Liver (tissue), 10 donors: ENCODE measurements at places on chromosomes 12 and 14.

DNA sequence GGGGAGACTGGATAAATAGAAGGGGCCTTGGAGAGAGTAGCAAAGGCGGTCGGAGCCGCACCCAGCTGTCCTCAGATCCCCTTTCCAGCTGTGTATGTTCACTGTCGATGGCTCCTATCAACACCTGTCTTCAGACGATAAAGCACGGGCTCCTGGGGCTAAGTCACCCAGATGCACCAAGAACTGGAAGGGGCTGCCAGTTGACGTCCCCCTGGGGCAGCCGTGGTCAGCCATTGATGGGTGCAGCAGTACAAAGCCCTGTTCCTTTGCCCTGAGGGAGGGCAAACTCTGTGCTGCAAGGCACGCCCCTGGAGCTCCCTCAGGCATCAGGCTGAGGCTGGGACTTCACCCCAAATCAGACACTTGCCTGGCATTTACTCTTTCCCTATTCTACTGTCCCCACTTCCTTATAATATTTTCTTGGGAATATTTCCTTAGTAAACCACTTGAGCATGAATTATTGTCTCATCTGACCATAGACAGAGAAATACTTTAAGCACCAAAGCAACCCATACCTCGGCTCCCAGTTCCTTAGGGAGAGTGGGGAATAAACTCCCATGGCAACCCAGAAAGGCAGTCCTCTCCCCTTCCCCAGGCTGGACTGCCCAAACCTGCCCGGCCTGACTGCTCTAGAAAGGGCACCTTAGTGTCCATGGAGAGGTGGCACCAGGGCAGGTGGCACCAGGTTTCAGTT, 59.6 kb upstream of the SCN8A start:
- no peak for DNase-seq

DNA sequence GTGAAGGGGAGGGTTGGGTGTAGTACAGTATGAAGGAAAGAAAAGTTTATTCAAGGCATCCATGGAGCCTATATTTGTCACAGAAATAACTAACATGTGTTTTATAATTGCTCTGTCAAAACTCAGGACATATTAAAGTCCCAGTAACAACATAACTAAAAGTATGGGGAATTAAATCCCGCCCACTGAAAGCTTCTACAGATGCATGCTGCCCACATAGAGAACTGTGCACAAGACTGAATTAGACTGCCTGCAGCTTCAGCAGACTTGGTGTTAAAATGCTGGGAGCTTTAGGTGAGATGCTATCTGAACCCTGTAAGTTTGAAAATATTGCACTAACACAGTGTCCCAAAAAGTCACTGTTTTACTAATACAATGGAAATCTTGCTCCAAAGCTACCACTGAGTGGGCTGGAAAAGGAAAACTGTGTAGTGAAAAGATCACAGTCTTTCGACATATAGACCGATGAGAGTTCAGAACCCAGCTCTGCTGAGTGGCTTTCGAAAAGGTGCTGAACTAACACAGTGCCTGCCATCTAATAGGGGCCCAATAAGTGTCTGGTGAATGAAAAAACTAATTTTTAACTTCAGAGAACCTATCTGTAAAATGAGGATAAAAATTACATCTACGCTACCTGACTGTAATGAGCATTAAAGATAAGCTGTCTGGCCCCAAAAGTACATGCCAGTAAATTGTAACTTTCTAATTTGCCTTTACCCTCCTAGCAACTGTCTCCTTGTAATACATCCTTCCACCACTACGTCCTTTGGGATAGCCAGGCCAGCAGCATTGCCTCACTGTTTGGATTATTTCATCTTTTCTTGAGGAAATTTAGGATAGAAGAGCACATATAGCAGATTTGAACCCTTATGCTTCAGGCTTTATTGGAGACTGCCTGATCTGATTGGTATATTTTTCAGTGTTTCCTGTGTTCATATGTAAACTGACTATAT, 237.6 kb downstream of the BCAT1 start:
- DNase-seq: no peak

DNA sequence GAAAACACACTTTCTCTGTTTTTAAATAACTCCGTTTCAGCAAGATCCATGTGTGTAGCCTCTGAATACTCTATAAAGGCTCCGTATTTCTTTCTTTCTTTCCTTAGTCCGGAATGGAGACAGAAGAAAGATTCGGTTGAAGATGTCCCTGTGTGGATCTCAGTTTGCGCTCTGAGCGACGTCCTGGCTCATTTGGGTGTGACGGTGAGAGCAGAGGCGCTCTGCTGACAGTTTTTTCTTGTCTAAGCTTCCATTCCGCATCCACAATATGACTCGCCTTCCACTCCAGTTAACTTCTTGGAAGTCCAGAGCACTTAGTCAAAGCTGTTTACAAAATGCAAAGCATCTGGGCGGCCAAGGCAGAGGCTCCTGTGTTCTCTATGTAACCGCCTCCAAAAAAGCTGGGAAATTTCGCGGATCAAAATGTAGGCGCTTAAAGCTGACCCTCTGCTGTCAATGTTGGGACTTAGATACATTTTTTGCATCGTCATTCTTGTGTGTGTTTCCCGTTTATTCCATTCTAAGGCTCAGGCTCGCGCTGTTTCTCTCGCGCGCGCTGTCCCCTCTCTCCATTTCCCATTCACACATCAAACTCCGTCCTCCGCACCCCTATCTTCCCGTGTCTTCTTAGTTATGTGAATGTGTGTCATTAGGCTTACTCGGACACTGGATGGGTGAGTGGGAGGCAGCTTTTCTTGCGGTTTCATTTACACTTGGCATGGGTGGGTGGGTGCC, 880 bp upstream of the FLRT2 start:
- DNase-seq: no peak

- DNase-seq: no peak
These were observed 66.8 kb upstream of the KRAS start for GRCh38 chr12:25317553-25317952.

GRCh38 chr14:99755629-99756603, 37.3 kb upstream of the EML1 start:
- no peak for DNase-seq

DNA sequence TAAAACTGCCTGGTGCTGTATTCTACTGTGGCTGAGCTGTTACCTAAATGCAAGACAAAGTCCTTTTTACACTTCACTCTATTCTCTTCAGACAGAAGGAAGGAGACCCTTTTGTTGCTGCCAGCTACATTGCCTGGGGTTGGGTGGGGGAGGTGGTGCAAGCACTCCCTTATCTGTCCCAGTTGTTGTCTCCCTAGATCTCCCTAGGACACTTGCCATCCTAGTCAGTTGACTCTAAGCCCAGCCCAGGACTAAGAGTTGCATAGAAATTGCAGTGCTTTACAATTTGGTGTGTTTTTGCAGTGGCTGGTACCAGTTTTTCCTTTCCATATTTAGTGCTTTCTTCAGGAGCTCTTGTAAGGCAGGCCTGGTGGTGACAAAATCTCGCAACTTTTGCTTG, 35.1 kb downstream of the SCYL2 start:
- DNase-seq: no peak

DNA sequence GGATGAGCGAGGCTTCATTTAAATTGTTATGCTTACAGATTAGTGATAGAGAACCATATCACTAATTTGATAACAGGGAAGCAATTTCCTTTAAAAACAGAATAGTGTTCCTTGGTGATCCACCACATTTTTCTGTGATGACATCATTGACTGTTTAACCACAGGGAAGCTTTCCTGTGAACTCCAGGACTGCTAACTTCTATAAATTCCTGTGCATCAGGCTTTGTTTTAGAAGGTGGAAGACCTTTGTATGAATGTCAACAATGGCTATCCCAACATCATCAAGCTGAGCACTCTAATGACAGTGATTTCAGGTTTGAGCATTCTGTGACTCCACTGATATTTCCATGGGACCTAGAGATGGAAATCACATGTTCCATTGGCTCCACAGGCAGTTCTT, 177.1 kb downstream of the RMST start:
- DNase-seq: no peak

GRCh38 chr14:65910108-65910786, 497.7 kb downstream of the FUT8 start:
- no peak for DNase-seq

GRCh38 chr14:57974896-57975295, 109.0 kb upstream of the SLC35F4 start:
- DNase-seq: no peak

- no peak for DNase-seq
These were observed 272.8 kb downstream of the AKAP6 start for GRCh38 chr14:32601906-32602305.

DNA sequence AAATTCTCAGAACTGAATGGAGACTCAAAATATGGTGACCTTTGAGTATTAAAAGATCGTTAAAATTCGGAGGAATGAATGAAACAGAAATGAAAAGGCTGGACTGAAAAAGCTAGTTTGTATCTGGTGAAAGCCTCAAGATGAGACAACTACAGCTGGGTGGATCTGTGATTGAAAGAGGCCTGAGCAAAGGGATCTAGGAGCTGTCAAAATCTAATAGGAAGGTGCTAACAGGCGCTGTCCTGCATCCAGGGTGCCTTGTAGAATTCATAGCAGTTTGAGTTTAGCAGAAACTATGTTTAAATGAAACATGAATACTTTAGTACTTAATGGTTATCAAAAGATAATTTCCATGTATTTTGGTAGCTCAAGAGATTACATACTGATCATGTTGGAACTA, 2.3 kb downstream of the YY1 start:
- DNase-seq: no peak

GRCh38 chr12:111359914-111360276, 9.0 kb downstream of the PHETA1 start:
- no peak for DNase-seq

DNA sequence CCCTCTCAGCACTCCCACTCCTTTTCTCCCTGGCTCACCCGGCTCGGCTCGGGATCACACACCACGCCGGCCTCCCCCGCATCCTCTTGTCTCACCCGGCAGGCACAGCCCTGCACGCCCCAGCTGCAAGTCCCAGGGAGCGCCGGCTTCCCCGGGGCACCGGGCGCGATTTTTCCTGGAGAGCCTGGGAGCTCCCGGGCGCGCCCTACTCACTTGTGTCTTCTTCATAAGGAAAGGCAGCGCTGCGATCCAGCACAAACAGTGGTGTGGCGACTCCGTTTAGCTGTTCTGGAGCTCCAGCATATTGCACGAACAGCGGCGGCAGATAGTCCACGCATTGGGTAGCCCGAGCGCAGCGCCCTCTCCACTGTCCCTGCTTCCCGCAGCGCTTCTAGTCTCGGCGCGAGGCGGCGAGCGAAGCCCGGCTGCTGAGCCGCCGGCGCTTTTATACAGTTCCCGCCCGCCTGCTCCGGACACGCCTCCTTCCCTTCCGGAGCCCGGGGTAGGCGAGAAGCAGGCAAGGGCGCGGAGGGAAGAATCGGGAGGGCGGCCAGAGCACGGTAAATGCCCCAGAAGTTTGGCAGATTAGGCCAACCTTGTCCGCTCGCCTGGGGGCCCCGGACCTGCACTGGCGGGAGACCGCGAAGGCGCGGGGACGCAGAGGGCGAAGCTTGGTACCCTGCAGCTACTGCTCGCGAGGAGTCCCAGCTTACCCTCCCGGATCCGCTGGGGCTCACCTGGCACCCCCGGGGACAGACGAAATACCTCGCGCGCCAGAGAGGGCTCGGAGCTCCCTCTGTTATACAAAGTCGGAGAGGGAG, at the start of gene KITLG:
TSS of gene KITLG (minus strand) at position 421 of the 821 bp plus-strand sequence. CDS start at position 228, 193 bp downstream.
- DNase-seq: peak; percentile 74

DNA sequence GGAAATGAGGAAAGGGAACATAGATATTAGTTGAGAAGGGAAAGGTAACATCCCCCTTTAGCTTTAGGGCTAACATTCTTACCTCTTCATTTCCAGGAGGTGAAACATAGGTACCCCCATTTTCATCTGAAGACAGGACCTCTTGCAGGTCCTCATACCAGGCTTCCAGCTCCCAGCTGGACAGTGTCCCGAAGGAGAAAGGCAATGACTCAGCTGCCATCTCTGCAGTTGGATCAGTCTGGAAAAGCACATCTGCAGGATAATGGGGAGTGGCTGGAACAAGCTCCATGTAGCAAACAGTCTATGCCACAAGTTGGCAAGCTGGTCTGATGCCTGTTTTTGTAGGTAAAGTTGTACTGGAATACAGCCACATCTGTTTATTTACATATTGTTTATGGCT, 3.1 kb downstream of the DDIT3 start:
- DNase-seq: no peak

GRCh38 chr12:56143217-56143616, 9.2 kb upstream of the MYL6B start:
- no peak for DNase-seq

GRCh38 chr12:20187456-20187855, 180.9 kb upstream of the PDE3A start:
- DNase-seq: no peak

DNA sequence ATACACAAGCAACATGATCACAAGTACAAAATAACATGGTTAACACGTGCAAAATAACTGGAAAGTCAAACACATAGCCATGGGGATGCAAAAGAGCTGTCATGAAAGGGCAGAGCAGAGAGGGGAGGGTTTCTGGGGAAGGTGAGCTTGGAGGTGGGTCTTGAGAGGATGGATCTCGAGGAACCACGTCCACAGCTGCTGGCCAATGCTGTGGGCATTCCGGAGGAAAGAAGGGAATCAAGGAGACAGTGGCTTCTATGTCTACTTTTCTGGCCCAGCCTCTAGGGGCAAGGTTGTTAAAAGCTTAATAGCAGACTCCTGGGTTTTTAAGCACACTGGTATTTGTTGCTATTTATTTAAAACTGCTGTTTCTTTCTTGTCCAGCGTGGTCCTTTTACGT, 8.4 kb upstream of the MYH7 start:
- DNase-seq: no peak

DNA sequence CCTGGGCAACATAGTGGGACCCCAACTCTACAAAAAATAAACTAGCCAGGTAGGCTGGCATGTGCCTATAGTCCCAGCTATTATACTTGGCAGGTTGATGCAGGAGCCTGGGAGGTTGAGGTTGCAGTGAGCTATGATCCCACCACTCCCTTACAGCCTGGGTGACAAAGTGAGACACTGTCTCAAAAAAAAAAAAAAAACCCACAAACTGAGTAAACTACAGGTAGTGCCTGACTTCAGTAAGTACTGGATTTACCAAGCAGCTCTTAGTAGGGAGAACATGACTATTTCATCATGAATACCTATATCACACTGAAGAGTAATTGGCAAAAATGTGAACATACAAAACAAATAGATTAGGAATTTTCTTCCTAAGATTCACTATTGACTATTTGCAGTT, 32.4 kb upstream of the AP4S1 start:
- DNase-seq: no peak

- no peak for DNase-seq
These were observed 830 bp upstream of the SRRM4 start for GRCh38 chr12:118980407-118981014.

GRCh38 chr12:13023811-13024530, 20.2 kb upstream of the FAM234B start:
- DNase-seq: no peak

- DNase-seq: no peak
These were observed 95.1 kb downstream of the EP400 start for GRCh38 chr12:132044661-132045412.

- no peak for DNase-seq
These were observed 719.4 kb downstream of the RERGL start for GRCh38 chr12:17370621-17371020.

DNA sequence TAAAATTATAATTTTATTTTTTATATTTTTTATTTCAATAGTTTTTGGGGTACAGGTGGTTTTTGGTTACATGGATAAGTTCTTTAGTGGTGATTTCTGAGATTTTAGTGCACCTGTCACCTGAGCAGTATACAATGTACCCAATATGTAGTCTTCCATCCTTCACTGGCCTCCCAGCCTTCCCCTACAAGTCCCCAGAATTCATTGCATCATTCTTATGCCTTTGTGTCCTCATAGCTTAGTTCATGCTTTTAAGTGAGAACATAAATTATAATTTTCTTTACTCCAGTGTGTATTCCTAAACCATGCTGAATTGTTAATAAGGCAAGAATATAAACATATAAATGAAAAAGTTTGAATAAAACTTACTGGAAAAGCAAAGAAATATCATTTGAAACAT, 19.1 kb upstream of the NFKBIA start:
- DNase-seq: no peak
